Stimulated activated CD8-positive, alpha-beta memory T cell treated with anti-CD3 and anti-CD28 coated beads, Interleukin-2, amount 100 ng/mL, for 48 hours (primary cell): ENCODE measurements at places on chromosomes 4 and X.

DNA sequence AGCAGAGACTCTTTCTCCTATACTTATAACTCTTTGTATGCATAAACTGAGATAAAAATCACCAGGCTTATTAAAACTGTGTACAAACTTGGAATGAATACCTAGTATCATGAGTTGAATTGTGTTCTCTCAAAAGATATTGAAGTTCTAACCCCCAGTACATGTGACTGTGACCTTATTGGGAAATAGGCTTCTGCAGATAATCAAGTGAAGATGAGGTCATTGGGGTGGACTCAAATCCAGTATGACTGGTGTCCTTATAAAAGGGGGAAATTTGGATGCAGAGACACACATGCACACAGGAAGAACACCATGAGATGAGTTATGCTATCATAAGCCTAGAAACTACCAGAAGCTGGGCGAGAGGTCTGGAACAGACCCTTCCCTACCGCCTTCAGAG lies 26.2 kb downstream of the ZNF827 start:
- DNase-seq = no peak

DNA sequence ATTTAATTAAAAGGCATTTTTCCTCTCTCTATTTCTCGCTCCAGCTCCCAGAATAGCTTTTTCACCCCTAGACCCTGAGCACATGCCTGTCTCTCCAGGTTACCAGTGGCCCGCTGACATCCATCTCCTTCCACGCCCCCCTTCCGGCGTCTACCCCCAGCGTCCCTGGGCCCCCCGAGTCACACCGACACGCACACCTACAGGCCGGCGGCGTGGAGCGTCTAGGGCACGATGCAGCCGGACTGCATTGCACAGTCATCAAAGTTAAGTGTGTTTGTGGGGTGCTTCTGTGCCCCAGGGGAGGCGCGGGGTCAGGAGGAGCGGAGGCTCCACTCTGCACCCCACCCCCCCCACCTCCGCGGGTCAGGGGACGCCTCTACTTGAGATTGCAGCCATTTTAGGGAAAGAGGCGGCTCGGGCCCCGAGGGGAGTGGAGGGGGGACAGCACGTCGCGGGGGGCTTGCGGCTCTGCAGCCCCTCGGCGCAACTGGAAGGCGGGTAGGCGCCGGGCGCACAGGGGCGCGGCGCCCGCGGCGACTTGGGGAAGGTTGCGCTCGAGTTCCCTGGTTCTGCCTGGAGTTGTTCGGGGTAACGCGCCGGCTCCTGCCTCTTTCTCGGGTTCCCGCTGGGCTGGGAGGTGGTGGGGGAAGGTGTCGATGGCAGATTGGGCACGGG lies 112.7 kb downstream of the DHX15 start:
- DNase-seq = no peak

GRCh38 chr4:165208221-165208652 lies 876 bp downstream of the KLHL2 start:
- DNase-seq = no peak

GRCh38 chrX:80021621-80022020 lies 7.1 kb downstream of the TBX22 start:
- DNase-seq = no peak

- no peak for DNase-seq
Observed at GRCh38 chrX:110440016-110440805, 81.6 kb downstream of the RTL9 start.

GRCh38 chr4:119666653-119667091 lies 38.1 kb upstream of the PDE5A start:
- no peak for DNase-seq

DNA sequence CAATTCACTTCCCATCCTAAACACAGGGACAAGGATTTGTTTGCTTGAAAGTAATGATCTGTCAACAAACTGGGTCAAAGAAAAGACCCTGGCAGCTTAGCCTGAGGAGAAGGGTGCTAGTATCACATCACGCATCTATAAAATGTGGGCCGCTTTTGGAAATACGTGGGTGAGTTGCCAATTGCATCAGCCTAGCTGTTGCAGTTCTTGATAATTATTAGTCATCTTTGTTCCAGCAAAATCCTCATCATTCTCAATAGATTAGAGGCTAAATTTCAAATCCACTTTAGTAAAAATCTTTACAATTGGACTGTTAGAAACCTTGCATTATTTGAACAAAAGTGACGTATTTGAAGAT lies 33.6 kb upstream of the TAPT1 start:
- DNase-seq = peak; percentile 13

DNA sequence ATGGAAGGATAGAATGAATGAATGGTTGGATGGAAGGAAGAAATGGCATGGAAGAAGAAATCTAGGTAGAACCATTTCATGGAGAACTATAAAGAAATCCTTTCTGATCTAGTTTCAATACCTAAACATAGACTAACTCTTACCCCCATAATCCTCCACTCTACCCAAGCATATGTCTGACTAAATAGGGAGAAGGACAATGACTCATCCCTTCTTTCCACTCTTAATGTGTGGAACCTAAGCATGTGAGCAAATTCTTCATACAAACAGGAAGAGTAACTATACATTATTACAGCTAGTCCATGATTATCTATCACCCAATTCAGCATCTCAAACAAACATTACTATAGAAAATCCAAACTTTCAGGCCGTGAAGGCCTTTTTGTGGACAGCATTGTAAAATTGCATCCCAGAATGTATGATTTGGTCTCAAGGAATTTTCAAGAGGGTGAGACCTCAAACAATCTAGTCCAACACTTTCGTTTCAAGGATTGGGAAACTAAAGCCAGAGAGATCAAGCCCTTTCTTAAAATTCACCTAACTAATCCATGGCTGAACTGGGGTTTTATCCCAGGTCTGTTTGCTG lies 11.2 kb downstream of the C1QTNF7 start:
- DNase-seq = no peak

DNA sequence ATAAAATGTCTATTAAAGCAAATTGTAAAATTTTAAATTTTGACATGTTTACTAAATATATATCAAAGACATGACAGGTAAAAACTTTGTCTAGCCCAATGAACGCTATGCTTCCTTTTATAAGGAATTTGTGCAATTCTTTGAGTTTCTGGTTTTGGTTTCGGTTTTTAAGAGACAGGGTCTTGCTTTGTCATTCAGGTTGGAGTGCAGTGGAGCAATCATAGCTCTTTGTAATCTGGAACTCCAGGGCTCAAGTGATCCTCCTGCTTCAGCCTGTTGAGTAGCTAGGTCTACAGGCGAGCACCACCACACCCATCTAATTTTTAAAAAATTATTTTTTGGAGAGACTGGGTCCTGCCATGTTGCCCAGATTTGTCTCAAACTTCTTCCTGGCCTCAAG lies 60.7 kb downstream of the BLTP1 start:
- DNase-seq = no peak

DNA sequence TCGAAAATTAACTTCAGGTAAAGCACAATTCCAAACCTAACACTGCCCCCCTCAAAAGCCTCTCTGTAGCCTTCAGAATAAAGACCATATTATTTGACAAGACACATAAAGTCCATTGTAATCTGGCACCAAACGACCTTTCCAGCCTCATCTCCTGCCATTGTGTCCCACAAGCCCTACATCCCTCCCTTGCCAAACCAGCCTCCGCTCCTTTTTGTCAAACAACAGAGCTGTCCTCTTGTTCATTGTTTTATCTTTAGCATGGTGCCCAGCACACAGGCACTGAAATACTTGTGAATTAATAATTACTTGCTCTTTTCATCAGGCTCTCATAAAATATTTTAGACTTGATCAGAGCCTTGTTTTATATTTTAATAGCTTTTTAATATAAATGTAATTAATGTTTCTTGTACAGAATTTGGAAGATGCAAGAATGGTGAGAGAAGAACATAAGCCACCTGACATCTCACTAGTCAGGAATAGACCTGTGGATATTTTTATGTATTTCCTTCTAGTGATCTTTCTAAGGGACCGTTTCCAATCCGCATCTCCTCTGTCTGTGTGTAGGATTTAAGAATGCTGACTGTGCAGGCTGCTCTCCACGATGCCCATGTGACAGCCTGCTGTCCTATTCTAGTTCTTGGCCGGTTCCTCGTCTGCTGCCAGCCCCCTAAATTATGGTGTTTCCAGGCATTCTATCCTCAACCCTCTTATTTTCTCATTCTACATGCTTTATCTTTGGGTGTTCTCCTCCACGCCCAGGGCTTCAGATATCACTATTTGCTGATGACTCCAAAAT lies 3.0 kb upstream of the IRF2 start:
- no peak for DNase-seq

- no peak for DNase-seq
Observed at GRCh38 chrX:13059637-13060499, 15.4 kb upstream of the FAM9C start.

GRCh38 chr4:129326571-129327460 lies 230.9 kb downstream of the C4orf33 start:
- no peak for DNase-seq

- no peak for DNase-seq
Observed at GRCh38 chr4:17763931-17764330, 17.5 kb downstream of the FAM184B start.

- DNase-seq = no peak
Observed at GRCh38 chr4:27638163-27638915, 777.7 kb downstream of the STIM2 start.

- no peak for DNase-seq
Observed at GRCh38 chrX:106780664-106781377, 21.7 kb upstream of the TBC1D8B start.

- no peak for DNase-seq
Observed at GRCh38 chrX:132501606-132502005, 12.8 kb upstream of the MBNL3 start.

DNA sequence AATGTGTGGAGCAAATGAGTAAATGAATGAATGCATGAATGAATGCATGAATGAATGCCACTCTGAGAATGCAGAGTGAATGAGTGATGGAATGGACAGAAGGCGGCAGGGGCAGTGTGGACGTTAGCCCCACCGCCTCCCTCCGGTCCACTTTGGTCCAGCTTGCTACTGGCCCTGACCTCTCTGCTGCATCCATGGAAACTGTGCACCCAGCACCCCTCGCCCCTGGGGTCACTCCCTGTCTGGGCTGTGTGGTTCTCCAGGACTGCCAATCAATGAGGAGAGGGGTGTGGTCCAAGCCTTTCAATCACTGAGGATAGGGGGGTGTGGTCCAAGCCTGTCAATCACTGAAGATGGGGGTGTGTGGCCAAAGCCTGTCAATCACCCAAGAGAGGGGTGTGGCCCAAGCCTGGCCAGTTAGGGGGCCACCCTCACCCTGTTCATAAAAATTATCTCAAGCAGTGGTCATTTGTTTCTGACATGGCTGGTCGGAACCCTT lies 39.2 kb upstream of the ASMTL start:
- no peak for DNase-seq

DNA sequence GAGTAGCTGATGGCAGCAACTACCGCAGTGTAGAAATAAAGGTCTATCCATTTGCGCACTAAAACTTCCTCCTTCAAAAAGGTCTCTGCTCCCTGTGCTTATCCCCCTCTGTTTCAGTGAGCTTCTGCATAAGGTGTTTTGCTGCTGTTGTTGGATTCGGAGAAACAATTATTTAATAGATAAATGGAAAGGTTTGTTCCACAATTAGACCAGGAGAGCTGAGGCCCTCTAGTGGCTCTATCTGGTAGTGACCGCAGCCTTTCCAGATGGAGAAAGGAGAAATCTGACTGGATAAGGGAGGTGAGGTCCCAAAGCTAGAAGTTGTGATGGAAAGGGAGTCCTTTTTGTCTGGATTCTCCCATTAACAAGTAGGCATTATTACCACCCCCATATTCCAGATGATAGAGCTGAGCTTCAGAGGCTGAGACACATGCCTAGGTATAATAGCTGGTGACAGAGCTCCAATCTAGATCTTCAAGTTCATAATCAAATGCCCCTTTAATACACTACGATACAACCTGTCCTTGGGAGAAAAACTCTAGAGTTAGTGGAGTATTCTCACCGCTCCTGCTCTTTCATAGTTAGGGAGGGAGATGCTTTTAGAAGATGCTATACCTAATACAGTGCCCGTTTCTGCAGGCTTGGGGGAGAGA lies 5.1 kb upstream of the GABRQ start:
- peak; percentile 21 for DNase-seq

- no peak for DNase-seq
Observed at GRCh38 chr4:36304138-36304681, 22.8 kb downstream of the DTHD1 start.

GRCh38 chr4:159305129-159305528 lies 202.2 kb downstream of the RAPGEF2 start:
- DNase-seq = no peak

- no peak for DNase-seq
Observed at GRCh38 chr4:10099499-10100325, 16.9 kb downstream of the WDR1 start.

GRCh38 chr4:154205471-154205870 lies 286.1 kb downstream of the DCHS2 start:
- DNase-seq = no peak

- DNase-seq = no peak
Observed at GRCh38 chr4:147828331-147828905, 96.5 kb downstream of the ARHGAP10 start.

- no peak for DNase-seq
Observed at GRCh38 chrX:136546371-136546781, 14.4 kb downstream of the VGLL1 start.
